Epithelial cell of proximal tubule (primary cell): ENCODE measurements at places on chromosomes 5 and 9.

GRCh38 chr9:14097666-14098415 lies 216.1 kb downstream of the NFIB start:
- DNase-seq: no peak

GRCh38 chr5:154375329-154376008 lies 70.3 kb upstream of the SAP30L start:
- DNase-seq: no peak

- DNase-seq: no peak
These were observed 145.4 kb downstream of the SPATA31D1 start for GRCh38 chr9:82134010-82134409.

- no peak for DNase-seq
These were observed 16.7 kb upstream of the TNFSF8 start for GRCh38 chr9:114947058-114947457.

DNA sequence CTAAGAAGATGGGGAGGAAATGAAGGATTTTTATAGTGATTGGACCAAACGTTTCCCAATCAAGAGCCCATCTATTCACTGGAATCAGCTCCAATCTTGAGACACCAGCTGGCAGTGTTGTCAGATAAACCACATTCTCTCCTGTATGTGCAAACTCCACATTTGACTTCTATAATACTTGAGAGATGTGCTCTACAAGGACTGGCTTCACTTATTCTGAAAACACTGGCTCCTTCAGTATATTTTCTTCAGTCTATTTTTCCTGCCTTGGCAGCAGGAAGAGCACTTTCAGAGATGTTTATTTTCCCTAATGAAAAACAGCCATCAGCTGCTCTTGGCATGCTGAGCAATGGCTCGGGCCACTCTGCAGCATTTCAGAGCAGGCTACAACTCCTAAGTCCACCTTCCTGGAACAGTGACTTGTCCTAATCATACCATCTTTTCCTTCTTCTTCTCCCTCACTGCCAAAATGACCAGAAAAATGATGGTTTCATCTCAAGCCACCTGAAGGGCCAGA lies 96.9 kb upstream of the FSTL4 start:
- DNase-seq: no peak

GRCh38 chr9:127974001-127974768 lies 6.6 kb downstream of the EEIG1 start:
- no peak for DNase-seq

DNA sequence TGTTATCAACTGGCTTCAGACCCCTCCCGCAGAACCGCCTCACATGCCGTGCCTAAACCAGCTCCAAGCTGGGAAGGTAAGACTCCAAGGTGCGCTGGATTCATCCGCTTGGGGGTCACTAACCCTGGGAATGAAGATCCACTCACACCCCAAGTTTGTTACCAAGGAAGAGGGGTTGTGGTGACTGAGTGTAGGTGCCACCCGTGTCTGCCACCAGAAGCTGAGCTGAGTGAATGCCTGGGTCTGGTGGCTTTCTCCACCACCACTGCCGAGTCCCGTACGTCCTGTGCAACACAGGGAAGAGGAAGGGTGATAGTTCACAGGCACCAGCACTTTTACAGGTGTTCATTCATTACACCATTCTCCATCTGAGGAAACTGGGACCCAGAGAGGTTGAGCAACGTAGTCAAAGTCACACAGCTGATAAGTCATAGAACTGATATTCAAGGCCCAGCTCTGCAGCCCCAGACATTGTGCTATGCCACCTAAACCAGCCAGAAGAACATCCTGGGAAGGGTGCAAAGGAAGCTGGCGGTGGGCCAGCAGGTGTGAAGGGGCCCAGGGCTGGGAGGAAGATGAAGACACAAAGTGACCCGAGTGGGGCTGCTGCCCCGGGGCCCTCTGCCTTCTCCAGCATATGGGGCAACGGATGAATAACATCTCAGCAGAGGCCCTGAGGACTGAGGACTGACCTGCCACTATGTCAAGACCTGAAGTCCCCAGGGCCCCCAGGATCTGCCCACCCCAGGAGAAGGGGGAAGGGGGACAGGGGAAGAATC lies 70.9 kb upstream of the PPP1R26 start:
- no peak for DNase-seq

GRCh38 chr5:95184924-95185323 lies 100.0 kb downstream of the MCTP1 start:
- DNase-seq: no peak
